ENCODE measurements at places on chromosomes 1 and 21.
A peak's percentile ranks its signal among the peaks of the same experiment; 100 is the strongest.

GRCh38 chr1:200253774-200254495 is 155.9 kb downstream of the ZNF281 start:
- DNase-seq = no peak

- DNase-seq = no peak
Measured at GRCh38 chr21:44891631-44892031, 18.1 kb upstream of the PTTG1IP start.

DNA sequence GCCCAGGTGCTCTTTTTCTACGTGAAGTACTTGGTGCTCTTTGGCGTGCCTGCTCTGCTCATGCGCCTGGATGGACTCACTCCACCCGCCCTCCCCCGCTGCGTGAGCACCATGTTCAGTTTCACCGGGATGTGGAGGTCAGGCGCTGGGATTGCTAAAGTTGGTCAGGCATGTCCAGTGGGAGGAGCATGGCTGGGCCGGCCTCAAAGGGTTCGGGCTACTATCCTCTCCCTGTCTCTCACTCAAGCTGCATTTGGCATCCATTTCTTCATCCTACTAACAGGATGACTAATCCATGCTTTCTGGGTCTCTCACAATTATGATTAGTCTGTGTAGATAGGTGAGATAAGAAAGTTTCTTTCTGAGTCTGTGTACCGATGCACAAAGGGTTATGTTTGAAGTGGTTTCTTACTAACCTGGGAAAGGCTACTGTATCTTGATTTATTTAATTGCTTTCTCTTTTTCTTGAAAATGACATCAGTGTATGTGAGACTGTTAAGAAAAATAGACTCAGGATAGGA is 135.9 kb downstream of the HHAT start:
- no peak for DNase-seq

GRCh38 chr1:2196901-2197638 is 2.5 kb upstream of the FAAP20 start:
- DNase-seq = no peak

GRCh38 chr1:211797994-211798393 is 32.6 kb downstream of the LPGAT1 start:
- no peak for DNase-seq

DNA sequence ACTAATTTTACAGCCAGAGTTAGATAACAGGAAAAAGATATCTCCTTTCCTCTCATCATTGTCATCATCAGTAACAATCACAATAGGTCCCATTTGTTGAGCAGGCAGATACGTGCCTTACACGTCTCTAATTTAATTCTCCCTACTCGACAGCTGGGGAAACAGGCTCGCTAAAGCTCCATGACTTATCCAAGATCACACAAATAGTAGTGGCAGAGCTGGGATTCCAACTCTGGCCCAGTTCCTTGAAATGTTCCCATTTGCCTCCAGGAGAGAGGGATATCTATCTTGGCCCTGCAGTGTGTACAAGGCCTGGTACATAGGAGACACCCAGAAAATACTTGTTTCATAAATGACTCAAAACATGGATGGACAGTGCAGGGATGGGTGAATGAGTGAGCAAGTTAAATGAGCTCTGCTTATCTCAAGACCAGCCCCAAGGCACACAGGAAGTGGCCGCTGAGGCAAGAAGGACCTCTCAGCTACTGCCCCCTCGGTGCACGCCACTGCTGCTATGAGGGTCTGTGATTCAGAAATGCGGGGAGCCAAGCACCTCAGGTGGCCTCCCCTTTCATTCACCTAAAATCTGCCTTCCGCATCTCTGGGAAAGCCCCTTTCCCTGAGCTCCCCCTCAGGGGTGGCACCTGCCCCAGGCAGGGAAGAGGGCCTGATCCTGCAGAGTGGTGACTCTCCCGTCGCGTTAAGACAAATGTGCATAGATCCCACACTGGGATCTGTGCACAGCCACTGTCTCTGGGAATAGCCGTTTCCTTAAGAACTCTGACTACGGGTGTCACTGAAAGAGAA is 3.6 kb downstream of the KCNN3 start:
- DNase-seq = no peak

GRCh38 chr1:76666499-76666898 is 200.8 kb upstream of the ST6GALNAC5 start:
- DNase-seq = no peak

DNA sequence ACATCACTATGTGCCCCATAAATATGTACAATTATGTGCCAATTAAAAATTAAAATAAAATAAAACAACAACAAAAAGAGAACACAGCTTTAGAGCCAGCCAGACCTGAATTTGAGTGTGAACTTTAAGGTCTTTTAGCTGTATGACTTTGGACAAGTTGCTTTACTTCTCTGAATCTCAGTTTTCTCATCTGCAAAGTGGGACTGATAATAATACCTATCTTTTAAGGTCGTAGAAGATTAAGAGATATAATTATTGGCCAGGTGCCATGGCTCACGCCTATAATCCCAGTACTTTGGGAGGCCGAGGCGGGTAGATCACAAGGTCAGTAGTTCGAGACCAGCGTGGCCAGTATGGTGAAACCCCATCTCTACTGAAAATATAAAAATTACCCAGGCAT is 3.3 kb upstream of the VPS72 start:
- DNase-seq = no peak

- DNase-seq = peak; percentile 86
Measured at GRCh38 chr21:42117229-42117966, 46.3 kb downstream of the UMODL1 start.

DNA sequence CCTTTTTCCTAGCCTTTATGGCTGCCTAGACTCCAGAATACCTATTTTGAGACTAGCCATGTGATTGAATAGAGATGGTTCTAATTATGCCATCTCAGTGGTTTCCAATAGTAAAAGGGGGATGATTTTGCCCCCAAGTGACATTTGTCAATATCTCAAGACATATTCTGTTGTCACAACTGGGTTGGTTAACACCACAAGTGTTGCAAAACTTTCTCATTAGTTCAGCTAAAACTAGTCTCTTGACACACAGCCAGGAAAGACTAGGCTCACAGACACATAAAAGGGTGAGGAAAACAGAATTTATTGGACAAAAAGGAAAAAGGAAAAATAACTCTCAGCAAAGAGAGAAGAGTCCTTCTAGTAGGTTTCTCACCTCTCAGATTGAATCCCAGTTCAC is 39.9 kb upstream of the GBP5 start:
- no peak for DNase-seq

GRCh38 chr1:185297982-185298381 is 19.1 kb downstream of the IVNS1ABP start:
- no peak for DNase-seq

- DNase-seq = no peak
Measured at GRCh38 chr1:232944347-232944746, 6.1 kb upstream of the NTPCR start.

DNA sequence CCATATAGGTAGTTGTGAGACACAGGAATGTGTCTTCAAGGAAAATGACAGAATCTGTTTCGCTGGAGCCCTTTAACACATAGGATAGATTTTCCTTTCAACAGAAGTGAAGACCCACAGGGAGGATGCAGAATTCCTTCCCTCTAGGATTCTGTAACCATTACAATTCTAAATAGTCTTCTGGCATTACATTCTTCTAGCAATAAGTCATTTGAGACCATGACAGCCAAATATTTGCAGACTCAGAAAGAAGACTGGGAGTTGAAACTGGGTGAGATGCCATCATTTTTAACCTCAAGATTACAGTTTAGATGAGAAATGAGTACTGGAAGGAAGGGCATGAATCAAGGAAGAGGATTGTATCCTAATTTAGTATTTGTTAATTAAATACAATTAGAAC is 61.6 kb downstream of the ZBTB18 start:
- DNase-seq = peak; percentile 43

DNA sequence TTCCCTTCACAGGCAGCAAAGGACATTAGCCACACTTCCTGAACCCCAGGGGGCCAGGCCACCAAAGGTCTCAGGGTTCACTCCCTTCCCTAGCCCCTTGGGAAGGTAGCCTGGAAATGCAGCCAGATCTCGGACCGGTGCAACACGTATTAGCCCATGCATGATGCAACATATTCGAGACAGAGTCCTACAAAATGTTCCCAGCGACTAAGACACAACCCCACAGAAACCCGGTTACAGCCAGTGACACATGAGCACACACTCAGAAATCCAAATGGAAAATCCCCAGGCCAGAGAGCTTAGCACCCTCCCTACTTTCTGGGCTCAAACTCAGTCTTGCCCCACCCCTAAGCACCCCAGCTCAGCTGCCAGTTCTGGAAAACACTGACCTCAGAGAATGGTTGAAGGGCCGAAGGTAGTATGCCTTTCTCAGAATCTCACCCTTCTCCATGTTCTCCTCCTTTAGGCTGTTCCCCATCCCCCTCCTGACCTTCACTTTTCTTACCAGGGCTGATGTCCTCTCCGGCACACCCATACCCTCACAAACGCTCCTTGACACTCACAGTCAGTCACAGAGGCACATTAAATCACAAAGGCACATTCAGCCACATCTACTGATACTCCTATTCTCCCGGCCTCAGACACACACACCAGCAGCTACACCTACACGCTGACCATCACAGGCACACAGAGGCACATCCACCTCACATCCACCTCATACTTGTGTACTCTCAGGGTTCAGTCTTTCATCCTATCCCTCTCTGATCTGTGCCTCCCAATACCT is at the start of gene TSPAN1:
TSS of gene TSPAN1 (plus strand) at position 640 of the 784 bp plus-strand sequence. CDS start 6,021 bp downstream, outside the sequence.
- DNase-seq = peak; percentile 38

DNA sequence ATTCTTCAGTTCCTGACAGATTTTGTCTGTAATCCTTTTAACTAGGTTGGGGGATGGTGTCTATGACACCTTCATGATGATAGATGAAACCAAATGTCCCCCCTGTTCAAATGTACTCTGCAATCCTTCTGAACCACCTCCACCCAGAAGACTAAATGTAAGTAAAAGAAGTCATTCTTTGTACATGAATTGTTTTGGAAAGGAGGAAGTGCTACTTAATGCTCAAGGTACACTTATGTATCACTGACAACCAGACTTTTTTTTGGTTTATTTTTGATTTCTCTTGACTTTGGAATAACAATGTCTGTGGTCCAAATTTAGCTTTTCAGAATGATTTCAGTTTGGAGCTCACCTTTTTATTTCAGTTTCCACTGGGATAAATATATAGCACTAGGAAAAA is 2.3 kb downstream of the DYRK3 start:
- no peak for DNase-seq

DNA sequence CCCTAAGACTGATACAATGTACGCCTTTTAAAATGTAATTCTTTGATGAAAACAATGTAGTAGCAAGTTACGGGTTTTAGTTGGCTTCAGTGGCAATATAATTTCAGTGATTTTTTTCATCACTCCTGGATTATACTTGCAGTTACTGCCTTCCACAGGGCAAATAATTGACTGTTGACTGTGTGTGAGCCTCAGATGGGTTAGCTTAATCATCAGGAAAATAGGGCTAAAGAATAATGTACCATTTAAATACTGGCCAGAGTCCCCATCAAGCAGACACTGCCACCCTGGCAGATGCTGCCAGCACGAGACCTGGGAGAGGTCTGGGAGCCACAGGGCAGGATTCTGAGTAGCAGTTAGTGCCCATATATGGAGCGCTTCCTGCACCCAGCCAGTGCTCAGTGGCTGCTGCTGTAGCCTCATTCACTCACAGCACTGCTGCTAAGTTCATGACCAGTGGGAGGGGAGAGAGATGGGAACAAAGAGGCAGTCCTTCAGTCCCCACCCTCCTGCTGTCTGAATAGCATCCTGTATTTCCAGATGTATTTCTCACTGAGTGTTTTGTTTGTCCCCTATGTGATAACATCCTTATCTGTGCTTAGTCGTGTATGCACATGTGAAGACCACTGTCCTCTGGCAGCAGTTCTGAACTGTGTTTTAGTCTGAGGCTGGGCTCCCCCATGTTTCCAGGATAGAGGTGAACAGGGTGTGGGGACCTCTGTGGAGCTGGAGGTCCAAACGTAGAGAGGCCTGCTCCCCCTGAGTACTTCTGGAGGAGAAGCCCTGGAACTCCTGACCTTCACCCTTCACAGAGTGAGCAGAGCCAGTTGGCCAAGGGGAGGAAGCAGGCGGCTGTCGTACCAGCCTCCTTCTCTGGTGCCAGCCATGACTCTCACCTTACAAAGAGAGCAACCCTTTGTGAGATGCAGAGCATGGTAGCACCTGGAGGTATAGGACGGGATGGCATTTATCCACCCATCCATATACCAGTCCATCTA is 80.4 kb downstream of the ADARB1 start:
- DNase-seq = peak; percentile 65

DNA sequence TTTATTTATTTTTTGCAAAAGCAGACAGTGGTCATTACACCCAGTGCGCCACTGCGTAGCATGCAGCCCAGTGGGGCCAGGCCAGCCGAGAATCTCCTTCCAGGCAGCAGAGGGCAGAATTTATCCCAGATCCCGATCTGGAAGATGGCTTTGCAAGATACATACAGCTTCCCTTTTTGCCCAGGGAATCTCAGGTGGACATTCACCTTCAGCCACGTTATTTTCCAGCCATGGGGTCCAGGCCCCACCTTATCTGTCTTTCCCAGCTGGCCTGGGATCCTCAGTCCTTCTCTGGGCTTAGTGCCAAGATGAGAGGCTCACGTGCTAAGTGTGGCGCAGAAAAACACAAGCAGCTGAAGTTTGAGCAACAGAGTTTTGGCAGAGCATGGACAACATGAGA is 123.6 kb downstream of the AJAP1 start:
- no peak for DNase-seq

- no peak for DNase-seq
Measured at GRCh38 chr1:53918343-53918742, 24.4 kb downstream of the DIO1 start.

DNA sequence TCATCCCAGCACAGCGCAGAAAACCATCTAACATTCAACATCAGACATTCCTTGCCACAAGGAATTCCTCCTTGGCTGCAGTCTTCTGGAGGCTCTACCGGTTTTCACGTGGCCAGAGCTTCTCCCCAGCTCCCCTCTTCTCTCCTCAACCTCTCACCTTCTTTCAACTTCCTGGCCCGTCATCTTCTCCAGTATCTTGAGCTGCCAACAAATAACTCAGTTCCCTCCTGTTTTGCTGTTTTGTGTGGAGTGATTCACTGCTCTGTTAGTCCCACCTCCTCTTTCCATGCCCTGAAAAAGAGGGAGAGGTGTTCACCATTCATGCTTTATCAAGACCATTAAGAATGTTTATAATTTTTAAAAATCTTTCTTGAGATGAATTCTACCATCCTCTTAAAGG is 32.6 kb downstream of the PIGM start:
- DNase-seq = no peak

GRCh38 chr1:93702111-93702827 is 20.6 kb upstream of the BCAR3 start:
- DNase-seq = peak; percentile 21

GRCh38 chr1:93665015-93665414 is 16.6 kb downstream of the BCAR3 start:
- no peak for DNase-seq

Measured in AG08396 (cell line).